HS-5 (cell line): ENCODE measurements at places on chromosomes 2 and 18.

DNA sequence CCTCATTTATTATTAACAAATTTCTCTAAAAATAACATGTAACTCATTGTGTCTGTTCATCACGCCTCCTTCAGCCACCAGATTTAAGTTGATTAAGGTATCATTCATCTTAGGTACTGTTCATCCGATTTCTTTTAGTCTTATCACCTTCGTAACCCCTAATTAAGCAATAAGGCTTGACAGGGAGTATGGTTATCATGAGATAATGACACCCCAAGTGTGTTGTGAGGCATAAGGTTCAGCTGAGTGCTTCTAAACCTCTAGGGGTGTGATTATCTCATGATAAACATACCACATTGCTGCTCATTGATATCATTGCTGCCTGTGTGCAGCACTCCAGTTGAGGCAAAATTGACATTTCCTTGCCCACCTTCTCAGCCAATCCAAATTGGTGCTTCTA is 158.9 kb upstream of the BOD1L2 start:
- no peak for DNase-seq

- no peak for DNase-seq
Observed at GRCh38 chr2:239465017-239466001, 64.5 kb upstream of the HDAC4 start.

DNA sequence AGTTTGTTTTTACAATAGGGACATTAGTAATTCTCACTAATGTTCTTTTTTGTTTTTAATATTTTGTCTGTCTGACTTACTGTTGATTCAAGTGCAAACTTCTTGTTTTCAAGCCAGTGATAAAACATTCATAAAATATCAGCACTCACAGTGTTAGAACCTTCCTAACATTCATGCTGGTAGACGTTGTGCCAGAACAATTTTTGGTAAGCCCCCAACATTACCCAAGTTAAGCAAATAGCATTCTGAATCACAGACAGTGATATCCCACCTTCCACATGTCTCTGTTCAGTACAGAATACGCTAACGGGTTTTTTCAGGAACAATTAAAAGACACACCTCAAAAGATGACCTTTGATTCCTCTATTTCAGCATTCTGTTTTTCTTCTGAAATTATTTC is 390.3 kb downstream of the ARHGAP15 start:
- no peak for DNase-seq

DNA sequence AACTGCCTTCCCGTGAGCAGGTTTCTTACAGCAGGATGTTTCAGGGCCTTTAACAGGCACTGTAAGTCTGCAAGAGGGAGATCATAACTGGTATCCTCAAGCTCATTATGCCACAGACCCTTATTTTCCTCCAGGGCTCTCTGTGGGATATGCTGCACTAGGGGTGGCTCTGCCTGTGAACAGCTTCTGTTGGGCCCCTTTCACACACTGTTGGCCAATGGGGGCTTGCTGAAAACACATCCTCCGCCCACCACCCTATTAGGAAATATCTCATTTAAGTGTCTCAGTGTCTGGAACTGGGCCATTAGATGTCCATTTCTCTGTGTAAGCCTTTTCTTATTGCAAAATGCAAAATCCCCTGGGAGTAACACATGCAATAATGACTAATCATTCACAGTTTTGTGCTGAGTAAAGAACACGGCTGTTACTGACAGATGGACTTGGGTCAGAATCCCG is 414.3 kb upstream of the HS6ST1 start:
- DNase-seq = peak; percentile 34

DNA sequence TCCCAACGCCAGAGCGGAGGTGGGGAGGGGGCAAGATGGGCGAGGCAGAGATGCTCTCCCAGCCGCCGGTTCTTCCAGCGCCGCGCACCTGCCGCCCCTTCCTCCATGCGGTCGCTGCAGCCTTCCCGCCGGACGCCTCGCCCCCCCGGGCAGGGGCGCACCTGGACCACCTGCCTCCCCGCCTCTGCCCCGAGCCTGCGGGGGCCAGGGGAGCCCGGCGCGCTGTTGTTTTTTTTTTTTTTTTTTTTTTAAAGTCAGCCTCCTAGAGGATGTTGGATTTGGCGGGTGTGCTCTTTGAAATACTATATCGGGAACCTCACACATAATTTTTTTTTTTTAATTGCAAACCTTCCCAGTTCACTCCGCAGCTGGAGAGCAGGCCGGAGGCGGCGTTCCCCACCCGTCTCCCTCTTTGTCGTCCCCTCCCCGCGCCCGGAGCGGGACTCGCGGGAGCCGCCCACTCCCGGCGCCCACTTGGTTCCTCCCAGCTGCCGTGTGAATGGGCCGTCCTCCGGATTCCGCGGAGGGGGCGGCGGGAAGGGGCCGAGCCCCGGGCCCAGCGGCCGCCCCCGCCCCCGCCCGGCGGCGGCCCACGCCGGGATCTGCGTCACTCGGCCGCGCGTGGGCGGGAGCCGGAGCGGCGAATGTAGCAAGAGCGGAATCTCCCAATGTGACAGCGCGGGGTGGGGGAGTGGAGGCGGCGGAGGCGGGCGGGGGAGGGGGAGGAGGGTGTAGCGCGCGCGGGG is 421 bp upstream of the NAB1 start:
- peak; percentile 31 for DNase-seq
